ENCODE measurements at places on chromosomes 3 and 15.

GRCh38 chr3:153894857-153895256 lies 226.3 kb upstream of the ARHGEF26 start:
- DNase-seq = no peak

- DNase-seq = no peak
Measured at GRCh38 chr3:186990878-186991308, 60.6 kb downstream of the ST6GAL1 start.

GRCh38 chr15:26888761-26889160 lies 21.9 kb downstream of the GABRA5 start:
- no peak for DNase-seq

- no peak for DNase-seq
Measured at GRCh38 chr15:33157371-33158037, 37.0 kb downstream of the FMN1 start.

GRCh38 chr3:146523531-146523930 lies 20.9 kb downstream of the PLSCR1 start:
- DNase-seq = no peak

- DNase-seq = no peak
Measured at GRCh38 chr3:46883054-46883829, 5.7 kb downstream of the PTH1R start.

DNA sequence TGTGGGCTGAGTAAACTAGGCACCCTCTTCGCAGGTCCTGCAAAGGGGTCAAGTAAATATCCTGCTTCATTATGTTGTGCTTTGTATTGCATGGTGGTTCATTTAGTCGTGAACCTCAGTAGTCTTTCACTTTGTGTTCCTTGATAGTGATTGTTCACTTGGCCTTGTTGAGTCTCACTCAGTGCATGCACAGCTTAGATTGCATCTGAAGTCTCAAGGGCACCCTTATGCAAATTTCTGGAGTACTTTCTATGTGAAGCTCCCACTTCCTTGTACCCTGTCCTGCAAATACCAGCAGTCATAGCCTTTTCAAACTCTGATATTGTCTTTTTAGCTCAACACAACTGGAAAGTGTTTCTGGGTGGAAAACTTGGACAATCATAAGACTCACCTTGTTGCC lies 519.2 kb downstream of the NAALADL2 start:
- DNase-seq = no peak

- DNase-seq = no peak
Measured at GRCh38 chr15:86879250-86880229, 799.9 kb downstream of the AGBL1 start.

DNA sequence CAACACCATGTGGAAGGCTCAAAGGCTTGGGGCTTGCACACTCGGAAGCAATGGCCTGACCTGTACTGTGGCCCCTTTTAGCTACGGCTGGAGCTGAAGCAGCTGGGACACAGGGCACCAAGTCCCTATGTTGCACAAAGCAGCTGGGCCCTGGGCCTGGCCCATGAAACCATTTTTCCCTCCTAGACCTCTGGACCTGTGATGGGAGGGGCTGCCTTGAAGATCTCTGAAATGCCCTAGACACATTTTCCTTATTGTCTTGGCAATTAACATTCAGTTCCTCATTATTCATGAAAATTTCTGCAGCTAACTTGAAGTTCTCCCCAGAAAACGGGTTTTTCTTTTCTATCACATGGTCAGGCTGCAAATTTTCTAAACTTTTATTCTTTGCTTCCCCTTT lies 85.6 kb upstream of the ALDH1A3 start:
- DNase-seq = no peak

GRCh38 chr3:24273491-24273890 lies 221.2 kb downstream of the THRB start:
- DNase-seq = no peak

DNA sequence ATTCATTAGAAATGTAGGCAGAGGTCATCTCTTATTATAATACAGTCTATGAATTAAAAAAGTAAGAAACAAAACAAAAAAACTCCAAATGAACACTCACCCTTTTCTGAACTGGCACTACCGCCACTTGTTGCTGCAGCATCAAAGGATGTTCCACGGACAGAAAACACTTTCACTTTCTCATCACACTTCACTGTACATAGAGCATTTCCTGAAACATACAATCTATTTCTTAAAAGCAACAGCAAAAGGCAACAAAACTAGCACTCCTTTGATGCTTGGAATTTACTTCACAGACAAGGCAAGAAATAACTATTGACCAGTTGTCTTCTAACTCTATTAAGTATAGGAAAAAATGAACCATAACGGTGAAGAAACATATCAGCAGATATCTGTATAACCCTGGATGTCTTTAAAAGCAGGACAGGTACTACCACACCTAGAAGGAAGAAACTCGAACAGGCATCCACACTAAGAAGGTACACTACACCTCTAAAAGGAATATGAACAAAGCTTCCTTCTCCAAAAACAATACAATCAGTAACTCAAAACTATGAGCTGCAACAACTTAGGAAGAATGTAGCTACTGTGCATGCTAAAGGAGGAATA lies 24.9 kb downstream of the ETFA start:
- DNase-seq = no peak

GRCh38 chr15:27514526-27514925 lies 543.5 kb downstream of the GABRG3 start:
- DNase-seq = no peak
